ENCODE measurements at places on chromosomes 12 and 14.

GRCh38 chr12:96985515-96986362, 78.7 kb downstream of the NEDD1 start:
- DNase-seq, result peak; percentile 1

DNA sequence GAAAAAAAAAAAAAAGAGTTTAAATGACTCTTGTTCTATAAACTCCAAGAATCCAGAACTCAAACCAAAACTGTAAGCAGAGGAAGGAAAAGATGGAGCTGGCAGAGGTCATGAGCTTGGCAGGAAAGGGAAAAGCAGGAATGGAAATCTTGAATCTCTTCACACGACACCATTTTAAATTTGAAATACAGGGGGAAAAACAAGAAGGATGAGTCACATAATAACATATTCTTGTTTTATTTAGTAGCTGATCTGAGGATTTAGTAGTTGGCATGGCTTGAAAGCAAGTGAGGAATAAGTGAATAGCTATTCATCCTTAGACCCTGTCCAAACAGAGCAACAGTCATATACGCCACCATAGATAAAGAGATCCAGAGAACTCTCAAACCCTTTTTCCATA, 35.0 kb downstream of the EPS8 start:
- no peak for DNase-seq

GRCh38 chr12:89645434-89645833, 63.2 kb downstream of the ATP2B1 start:
- DNase-seq, result no peak

GRCh38 chr12:31590642-31591379, at the start of gene DENND5B:
TSS of gene DENND5B (minus strand) at chr12:31591136. CDS start at chr12:31590832, 304 bp downstream.
- DNase-seq, result peak; percentile 53

DNA sequence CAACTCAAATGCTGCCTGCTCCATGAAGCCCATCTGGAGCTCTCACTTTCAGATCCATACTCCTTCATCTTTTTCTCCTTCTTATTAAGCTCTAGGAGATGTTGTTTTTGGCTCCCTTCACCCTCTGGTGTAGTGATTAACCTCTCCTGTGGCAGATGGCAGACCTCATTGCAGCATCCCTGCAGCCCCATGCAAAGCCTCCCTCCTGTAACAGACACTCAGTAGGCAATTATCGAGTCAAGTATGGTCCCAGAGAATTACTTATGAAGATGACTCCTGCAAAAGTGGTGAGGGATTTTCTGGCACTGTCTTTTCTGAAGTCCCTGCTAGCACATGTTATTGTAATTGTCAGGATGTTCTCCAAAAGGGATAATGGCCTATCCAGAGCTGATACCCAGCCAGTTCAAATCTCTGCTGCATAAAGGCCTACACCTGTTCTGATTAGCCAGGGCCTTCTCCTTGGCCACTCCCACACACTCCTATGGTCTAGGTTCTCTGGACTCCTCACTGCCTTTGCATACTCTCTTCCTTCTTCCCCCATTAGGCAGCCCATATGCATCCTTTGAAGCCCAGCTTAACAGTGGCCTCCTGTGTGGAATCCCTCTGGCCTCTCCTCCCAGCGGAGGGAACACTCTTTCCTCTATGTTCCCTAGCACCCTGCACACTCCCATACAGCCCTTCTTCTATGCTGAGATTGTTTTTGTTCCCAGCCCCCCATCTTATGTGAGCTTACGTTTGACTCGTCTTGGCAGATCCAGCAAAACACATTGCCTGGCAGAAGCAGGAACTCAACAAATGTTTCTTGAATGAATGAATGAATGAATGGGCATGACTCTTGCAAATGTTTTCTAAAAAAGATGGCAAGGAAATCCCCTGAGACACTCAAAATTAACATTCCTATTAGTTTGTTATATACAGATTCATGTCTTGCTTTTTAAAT, 43.9 kb upstream of the MDM1 start:
- DNase-seq, result no peak

DNA sequence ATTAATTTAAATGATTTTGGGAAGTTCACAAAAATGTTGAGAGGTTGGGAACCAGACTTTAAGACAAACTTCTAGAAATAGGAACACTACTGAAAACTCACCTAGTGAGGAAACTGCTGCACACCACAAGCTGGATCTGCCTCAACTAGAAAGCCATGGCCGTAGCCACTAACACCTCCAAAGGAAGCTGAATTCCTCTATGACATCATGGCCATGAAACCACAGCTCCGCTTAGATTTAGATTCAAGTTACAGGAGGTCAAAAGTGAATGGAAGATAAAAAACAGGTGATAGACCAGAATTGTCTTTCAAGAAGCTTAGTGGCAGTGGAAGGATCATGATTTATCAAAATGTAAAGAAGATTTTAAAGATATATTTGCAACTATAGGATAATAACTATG, 208.8 kb upstream of the ALG10 start:
- no peak for DNase-seq

DNA sequence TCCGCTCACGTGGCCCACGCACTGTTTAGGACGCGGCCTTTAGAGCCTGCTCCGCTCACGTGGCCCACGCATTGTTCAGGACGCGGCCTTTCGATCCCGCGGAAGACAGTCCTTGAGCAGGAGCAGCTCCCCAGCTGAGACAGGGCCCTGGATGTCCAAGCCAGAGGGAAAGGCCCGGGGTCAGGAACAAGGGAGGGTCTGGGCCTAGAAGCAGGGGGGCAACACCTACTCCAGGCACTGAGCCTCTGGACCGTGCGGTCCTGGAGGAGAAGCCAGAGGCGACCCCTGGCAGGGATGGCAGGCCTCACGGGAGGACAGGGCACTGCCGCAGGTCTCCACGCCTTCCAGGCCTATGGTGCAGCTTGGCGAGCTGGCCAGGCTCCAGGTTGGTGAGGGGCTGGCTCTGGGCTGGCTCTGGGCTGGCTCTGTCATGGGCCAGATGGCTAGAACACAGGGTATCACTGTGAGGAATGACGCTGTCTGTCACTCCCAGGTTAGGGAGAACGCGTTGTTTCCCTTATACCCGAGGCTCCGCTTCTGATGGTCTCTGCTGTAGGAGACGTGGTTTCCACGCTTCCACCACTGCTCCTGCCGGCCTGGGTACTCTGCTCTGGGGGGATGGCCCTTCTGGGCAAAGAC, 341.7 kb downstream of the TMEM121 start:
- DNase-seq, result no peak

- DNase-seq, result peak; percentile 89
These were observed 26.2 kb downstream of the ANG start for GRCh38 chr14:20714593-20715250.

- no peak for DNase-seq
These were observed 16.2 kb upstream of the COX6A1 start for GRCh38 chr12:120421701-120422100.

DNA sequence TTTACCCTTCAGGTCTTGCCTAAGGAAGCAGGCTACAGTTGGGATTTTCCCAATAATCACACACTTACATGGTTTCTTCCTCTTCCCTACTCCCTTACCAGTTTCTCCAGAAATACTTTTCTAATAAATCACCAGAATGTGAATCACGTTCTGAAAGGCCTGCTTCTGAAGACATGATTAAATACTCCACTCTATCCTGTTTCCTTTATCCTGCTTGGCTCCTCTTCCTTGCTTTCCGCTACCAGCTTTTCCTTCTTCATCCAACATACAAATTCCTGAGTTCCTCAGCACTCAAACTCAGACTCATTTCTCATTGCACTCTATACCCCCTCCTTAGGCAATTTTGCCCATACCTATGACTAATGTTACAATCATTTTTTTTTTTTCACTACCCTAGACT, 118.3 kb downstream of the MGAT4C start:
- DNase-seq, result no peak

Measured in inflammatory macrophage treated with lipopolysaccharide for 4 hours (primary cell).